IMR-90 (cell line): ENCODE measurements at places on chromosomes 7 and 10. TPM values are rescaled to one million over a fixed set of nuclear protein-coding genes. Genes with fewer than 3 reads are reported as not detected.

- peaks cover 22% of the 10 kb centered on the region for H3K4me1 ChIP-seq
- H3K27me3 ChIP-seq = no peaks in the 10 kb centered on the region
- peak overlapping the region; percentile 93 for H3K27ac ChIP-seq
- no peaks in the 10 kb centered on the region for H3K36me3 ChIP-seq
Observed at GRCh38 chr10:116771101-116771958, 29.0 kb upstream of the HSPA12A start.

DNA sequence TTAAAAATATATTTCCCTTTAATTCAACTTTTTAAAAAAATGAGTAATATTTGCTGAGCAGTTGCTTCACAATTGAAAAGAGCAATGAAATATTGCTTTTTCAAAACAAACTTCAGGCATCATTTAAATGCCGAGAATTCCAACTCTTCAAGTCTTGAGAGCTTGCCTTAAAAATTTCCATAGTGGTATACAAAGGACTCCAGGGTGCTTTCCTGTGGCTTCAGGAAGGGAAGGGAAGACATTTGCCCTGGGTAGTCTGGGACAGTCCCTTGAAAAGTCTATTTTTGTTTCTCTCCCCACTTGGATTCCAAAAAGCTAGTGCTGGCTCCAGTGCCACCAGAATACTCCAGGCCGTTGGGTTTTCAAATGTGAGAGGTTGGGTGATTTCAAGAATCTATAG is 71.7 kb downstream of the HYCC1 start:
- H3K4me1 ChIP-seq = peaks cover 6% of the 10 kb centered on the region; the same call in 1 of the 2 replicates
- DNase-seq = no peak
- H3K27ac ChIP-seq = no peak overlapping the region
- H3K4me3 ChIP-seq = no peak overlapping the region
- H3K36me3 ChIP-seq = peaks cover 6% of the 10 kb centered on the region
- no peaks in the 10 kb centered on the region for H3K27me3 ChIP-seq

GRCh38 chr7:100802951-100803350 is 24.4 kb downstream of the EPHB4 start:
- peaks cover 41% of the 10 kb centered on the region for H3K36me3 ChIP-seq
- no peak overlapping the region for H3K27ac ChIP-seq
- H3K27me3 ChIP-seq = no peaks in the 10 kb centered on the region

GRCh38 chr10:11553773-11554381 is 57.6 kb downstream of the USP6NL start:
- DNase-seq = no peak
- no peak overlapping the region for H3K4me3 ChIP-seq
- H3K27ac ChIP-seq = no peak overlapping the region
- no peaks in the 10 kb centered on the region for H3K27me3 ChIP-seq
- 0 out of 2 replicates have a peak, but pooled peaks cover 1% of the 10 kb centered on the region for H3K4me1 ChIP-seq
- no peaks in the 10 kb centered on the region for H3K36me3 ChIP-seq

GRCh38 chr7:5243261-5243660 is 39.5 kb upstream of the SLC29A4 start:
- H3K4me3 ChIP-seq = no peak overlapping the region
- H3K27me3 ChIP-seq = peaks cover 10% of the 10 kb centered on the region; the same call in 1 of the 2 replicates
- no peak for DNase-seq
- H3K4me1 ChIP-seq = no peaks in the 10 kb centered on the region
- no peak overlapping the region for H3K27ac ChIP-seq
- no peaks in the 10 kb centered on the region for H3K36me3 ChIP-seq

- peaks cover 12% of the 10 kb centered on the region for H3K27me3 ChIP-seq
- H3K4me1 ChIP-seq = 0 out of 2 replicates have a peak, but pooled peaks cover 2% of the 10 kb centered on the region
Observed at GRCh38 chr10:97838091-97838490, 11.6 kb upstream of the GOLGA7B start.

DNA sequence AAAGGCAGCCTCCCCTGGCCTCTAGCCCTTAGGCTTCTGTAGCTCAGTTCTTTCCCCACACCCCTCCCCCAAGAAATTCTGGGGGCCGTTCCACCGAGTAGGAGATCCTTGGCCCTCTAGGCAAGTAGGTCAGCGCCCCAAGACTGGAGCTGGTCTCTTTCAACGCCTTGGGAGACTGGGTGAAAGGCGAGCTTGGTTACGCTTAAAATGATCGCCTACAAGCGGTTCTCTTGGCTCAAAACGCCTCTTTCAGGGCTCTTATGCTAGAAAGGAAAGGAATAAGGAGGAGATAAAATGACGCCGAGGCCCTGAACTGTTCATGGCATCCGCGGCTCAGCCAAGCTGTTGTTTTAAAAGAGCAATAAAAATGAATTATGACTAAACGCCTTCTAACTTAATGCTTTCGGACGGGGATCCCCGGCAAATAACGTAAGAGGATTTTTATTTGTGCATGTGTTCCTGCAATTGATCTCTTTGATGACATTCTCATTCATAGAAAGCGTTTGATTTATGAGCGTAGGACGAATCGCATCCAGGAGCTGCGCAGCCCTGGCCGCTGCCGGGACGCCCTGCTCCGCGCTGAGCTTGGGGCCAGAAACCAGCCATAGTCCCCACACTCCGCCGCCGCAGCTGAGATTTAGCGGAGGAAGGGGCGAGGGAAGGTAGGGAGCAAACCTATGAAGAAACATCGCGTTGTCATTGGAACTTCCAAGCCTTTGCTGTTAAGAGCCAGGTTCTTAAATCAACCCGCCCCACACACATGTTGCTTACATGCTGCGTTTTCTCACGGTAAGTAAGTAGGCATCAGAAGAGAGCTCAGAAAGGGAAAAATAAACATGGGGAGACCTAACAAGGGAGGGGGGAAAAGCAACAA is 3.0 kb upstream of the HOXA1 start:
- H3K27me3 ChIP-seq = no peaks in the 10 kb centered on the region
- H3K36me3 ChIP-seq = peaks cover 10% of the 10 kb centered on the region
- H3K4me1 ChIP-seq = peaks cover 15% of the 10 kb centered on the region
- H3K27ac ChIP-seq = peak overlapping the region; percentile 98

EVX1 gene
- total RNA-seq = not detected in 2 replicates
